ENCODE measurements at places on chromosomes 12 and 14. TPM values are rescaled to one million over a fixed set of nuclear protein-coding genes. Genes with fewer than 3 reads are reported as not detected.

GRCh38 chr14:35164849-35165248, 42.5 kb downstream of the PRORP start:
- no peak overlapping the region for H3K4me3 ChIP-seq
- no peak for DNase-seq
- peaks cover 16% of the 10 kb centered on the region for H3K36me3 ChIP-seq
- no peaks in the 10 kb centered on the region for H3K27me3 ChIP-seq
- H3K27ac ChIP-seq = no peak overlapping the region
- H3K4me1 ChIP-seq = peaks cover 3% of the 10 kb centered on the region

DNA sequence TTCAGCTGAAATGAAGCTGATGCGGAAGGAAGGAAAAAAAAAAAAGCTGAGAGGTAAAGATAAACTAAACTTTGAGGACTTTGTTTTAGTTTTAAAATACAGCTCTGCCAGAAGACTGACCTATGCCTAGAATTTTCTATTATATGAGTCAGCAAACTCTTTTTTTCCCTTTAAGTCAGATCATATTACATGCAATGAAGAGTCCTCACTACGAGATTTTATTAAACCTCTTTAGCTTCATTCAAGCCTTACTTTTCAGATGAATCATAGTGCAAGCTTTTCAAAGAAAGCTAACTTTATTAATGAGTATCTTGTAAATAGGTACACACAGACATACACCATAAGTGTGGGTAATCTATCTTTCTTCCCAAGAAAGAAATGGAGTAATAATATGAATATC, 57.8 kb upstream of the FSCB start:
- DNase-seq = no peak
- no peaks in the 10 kb centered on the region for H3K36me3 ChIP-seq
- H3K27me3 ChIP-seq = no peaks in the 10 kb centered on the region
- no peak overlapping the region for H3K27ac ChIP-seq

- no peaks in the 10 kb centered on the region for H3K36me3 ChIP-seq
- no peak overlapping the region for H3K27ac ChIP-seq
- H3K4me3 ChIP-seq = no peak overlapping the region
- no peaks in the 10 kb centered on the region for H3K27me3 ChIP-seq
- DNase-seq = no peak
These were observed 36.3 kb upstream of the PLXNC1 start for GRCh38 chr12:94112121-94112520.

DNA sequence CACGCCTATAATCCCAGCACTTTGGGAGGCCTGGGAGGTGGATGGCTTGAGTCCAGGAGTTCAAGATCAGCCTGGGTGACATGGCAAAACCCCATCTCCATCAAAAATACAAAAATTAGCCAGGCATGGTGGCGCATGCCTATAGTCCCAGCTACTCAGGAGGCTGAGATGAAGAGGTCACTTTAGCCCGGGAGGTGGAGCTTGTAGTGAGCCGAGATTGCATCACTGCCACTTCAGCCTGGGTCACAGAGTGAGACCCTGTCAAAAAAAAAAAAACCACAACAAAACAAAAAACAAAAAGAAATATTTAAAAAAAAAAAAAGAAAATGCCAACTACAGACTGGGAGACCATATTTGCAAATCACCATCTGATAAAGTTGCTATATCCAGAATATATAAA, 17.5 kb downstream of the WDR89 start:
- peaks cover 11% of the 10 kb centered on the region for H3K4me1 ChIP-seq
- peaks cover 28% of the 10 kb centered on the region for H3K36me3 ChIP-seq
- H3K27ac ChIP-seq = no peak overlapping the region
- H3K27me3 ChIP-seq = no peaks in the 10 kb centered on the region
- no peak for DNase-seq
- no peak overlapping the region for H3K4me3 ChIP-seq

- no peaks in the 10 kb centered on the region for H3K27me3 ChIP-seq
- no peaks in the 10 kb centered on the region for H3K4me1 ChIP-seq
- no peak overlapping the region for H3K27ac ChIP-seq
- no peak for DNase-seq
These were observed 62.6 kb upstream of the IGF1 start for GRCh38 chr12:102542816-102543440.

DNA sequence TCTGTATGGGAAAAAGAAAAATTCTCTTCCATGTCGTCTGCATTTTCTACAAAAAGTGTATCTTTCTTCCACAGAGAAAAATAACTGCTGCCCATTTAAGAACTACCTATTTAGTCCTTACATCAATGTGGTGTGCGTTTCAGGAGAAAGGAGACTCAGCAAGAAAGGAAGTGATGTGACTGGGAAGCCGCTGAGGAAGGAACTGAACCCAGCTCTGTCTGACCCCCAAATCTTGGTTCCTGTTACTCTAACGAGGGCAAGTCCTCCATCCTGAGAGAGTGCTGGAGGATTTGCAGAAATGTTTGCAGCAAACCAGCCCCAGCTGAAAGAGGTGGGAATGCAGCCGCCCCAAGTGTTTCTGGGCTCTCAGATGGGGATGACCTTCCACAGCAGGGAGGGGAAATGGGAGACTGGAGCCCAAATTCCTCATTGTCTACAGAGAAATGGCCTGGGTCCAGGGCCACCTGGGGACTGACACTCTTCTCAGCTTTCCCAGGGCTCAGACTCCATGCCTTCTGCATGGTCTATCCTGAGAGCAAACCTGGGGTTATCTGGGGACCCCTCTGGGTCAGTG, 6.7 kb upstream of the MLEC start:
- no peaks in the 10 kb centered on the region for H3K36me3 ChIP-seq
- H3K27ac ChIP-seq = no peak overlapping the region
- no peak overlapping the region for H3K4me3 ChIP-seq
- no peaks in the 10 kb centered on the region for H3K27me3 ChIP-seq
- H3K4me1 ChIP-seq = peaks cover 12% of the 10 kb centered on the region

- DNase-seq = no peak
- H3K4me1 ChIP-seq = peaks cover 4% of the 10 kb centered on the region
- no peak overlapping the region for H3K27ac ChIP-seq
- no peaks in the 10 kb centered on the region for H3K27me3 ChIP-seq
These were observed 53.0 kb downstream of the IFNG-AS1 start for GRCh38 chr12:68042212-68042699.

DNA sequence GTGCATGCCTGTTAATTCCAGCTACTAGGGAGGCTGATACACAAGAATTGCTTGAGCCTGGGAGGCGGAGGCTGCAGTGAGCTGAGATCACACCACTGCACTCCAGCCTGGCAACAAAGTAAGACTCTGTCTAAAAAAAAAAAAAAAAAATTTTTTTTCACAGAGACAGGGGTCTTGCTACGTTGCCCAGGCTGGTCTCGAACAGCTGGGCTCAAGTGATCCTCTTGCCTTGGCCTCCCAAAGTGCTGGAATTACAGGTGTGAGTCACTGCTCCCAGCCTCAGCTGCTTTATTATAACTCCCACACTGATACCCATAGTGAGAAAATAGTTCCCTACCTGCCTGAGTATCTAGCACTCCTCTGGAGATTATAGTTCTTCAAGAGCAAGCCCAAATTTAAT, 11.2 kb downstream of the HAUS4 start:
- peaks cover 21% of the 10 kb centered on the region for H3K36me3 ChIP-seq
- H3K4me3 ChIP-seq = no peak overlapping the region
- H3K27ac ChIP-seq = no peak overlapping the region
- no peaks in the 10 kb centered on the region for H3K27me3 ChIP-seq
- H3K4me1 ChIP-seq = no peaks in the 10 kb centered on the region
- no peak for DNase-seq

- DNase-seq = no peak
- no peaks in the 10 kb centered on the region for H3K4me1 ChIP-seq
- H3K36me3 ChIP-seq = no peaks in the 10 kb centered on the region
- no peaks in the 10 kb centered on the region for H3K27me3 ChIP-seq
- H3K27ac ChIP-seq = no peak overlapping the region
These were observed 143.5 kb downstream of the PAX9 start for GRCh38 chr14:36805131-36805559.

DNA sequence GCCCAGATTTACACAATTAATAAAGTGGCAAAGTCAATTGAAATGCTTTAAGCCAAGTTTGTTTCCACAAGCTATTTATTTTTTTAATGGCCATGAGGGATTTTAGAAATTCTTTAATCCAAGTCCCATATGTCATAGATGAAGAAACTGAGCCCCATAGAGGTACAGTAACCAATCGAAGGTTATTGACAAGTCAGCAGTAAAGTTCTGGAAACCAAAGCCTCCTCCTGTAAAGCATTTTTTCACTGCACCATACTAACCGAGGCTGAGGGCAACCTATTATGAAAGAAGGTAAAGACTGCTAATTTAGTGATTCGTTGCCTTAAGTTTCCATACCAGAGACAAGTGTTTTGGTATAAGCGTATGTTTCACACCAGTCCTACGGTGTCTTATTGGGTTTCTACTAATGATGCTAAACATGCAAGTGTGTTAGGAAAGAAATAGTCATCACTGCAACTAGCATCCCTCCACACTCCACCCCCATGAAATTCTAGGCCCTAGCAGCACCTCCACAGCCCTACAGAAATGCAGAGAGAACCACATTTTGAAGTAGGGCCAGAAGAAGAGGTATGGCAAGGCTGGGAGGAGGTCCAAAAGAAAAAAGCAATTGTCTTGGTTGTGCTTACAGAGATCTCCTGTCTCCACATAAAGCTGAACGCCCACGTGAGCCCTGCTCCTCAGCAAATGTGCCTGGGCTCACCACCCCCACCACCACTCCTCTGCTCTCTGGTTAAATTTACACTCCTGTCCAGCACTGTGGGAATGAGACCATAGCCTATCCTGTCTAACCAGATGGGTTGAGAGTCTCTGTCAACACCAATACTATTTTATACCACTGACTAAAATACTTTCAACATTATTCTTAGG, 271.1 kb upstream of the G2E3 start:
- no peak overlapping the region for H3K4me3 ChIP-seq
- H3K27me3 ChIP-seq = no peaks in the 10 kb centered on the region
- no peak for DNase-seq
- H3K4me1 ChIP-seq = no peaks in the 10 kb centered on the region
- no peaks in the 10 kb centered on the region for H3K36me3 ChIP-seq

GRCh38 chr14:46325777-46326176, 325.8 kb downstream of the RPL10L start:
- no peak for DNase-seq
- no peak overlapping the region for H3K27ac ChIP-seq
- no peaks in the 10 kb centered on the region for H3K36me3 ChIP-seq
- no peak overlapping the region for H3K4me3 ChIP-seq
- H3K27me3 ChIP-seq = no peaks in the 10 kb centered on the region

DNA sequence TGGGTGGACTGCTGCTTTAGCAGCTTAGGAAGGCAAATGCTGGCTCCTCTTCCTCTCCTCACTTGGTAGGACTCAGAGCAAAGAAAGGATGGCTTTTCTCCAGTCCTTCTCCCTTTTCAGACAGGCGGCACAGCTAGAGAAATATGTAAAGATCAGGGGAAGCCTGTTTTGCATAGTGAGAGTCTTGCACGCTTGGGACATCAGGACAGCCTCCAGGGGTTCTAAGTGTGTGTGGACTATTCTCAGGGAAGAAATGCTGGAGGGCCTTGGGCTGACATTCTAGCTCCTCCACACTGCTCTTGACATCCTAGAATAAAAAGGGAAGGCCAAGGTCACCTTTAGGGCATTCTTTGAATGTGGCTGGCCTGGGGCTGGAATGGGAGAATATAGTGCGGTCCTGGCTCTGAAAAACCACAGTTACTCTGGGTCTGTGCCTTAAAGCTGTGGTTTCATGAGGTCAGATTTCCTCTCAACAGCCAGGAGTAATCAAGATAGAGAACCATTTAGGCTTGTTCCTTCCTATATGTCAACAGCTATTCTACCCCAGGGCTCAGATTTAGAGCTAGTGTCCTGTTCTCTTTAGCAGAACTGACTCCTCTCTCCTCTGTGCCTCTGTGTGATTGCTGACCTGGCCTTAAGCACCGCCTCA, 24.3 kb downstream of the CMA1 start:
- DNase-seq = no peak
- H3K36me3 ChIP-seq = no peaks in the 10 kb centered on the region
- peaks cover 14% of the 10 kb centered on the region for H3K4me1 ChIP-seq

- no peaks in the 10 kb centered on the region for H3K27me3 ChIP-seq
- no peaks in the 10 kb centered on the region for H3K36me3 ChIP-seq
- no peaks in the 10 kb centered on the region for H3K4me1 ChIP-seq
- H3K27ac ChIP-seq = no peak overlapping the region
- no peak overlapping the region for H3K4me3 ChIP-seq
- no peak for DNase-seq
These were observed 159.8 kb downstream of the CPNE8 start for GRCh38 chr12:38745601-38746000.

- no peak overlapping the region for H3K4me3 ChIP-seq
- H3K27me3 ChIP-seq = peaks cover 5% of the 10 kb centered on the region
- H3K27ac ChIP-seq = no peak overlapping the region
- no peaks in the 10 kb centered on the region for H3K36me3 ChIP-seq
- H3K4me1 ChIP-seq = no peaks in the 10 kb centered on the region
- DNase-seq = no peak
These were observed 90.0 kb downstream of the SINHCAF start for GRCh38 chr12:31235868-31236395.

GRCh38 chr12:70876952-70877351, 43.6 kb downstream of the PTPRR start:
- H3K4me1 ChIP-seq = no peaks in the 10 kb centered on the region
- no peaks in the 10 kb centered on the region for H3K36me3 ChIP-seq
- no peaks in the 10 kb centered on the region for H3K27me3 ChIP-seq
- DNase-seq = no peak
- H3K4me3 ChIP-seq = no peak overlapping the region
- no peak overlapping the region for H3K27ac ChIP-seq

GRCh38 chr14:94560291-94560665, 964 bp upstream of the SERPINA4 start:
- H3K4me1 ChIP-seq = no peaks in the 10 kb centered on the region
- no peak for DNase-seq
- no peak overlapping the region for H3K27ac ChIP-seq
- H3K4me3 ChIP-seq = no peak overlapping the region

The A2ML1 gene
- not detected for total RNA-seq

The PXN gene
- total RNA-seq = 229 TPM

The OAS1 gene
- total RNA-seq = 3.4 TPM

The EPYC gene
- not detected for total RNA-seq

The MYH6 gene
- not detected for total RNA-seq

The CCDC184 gene
- 0.92 TPM for total RNA-seq

The POTEG gene
- not detected for total RNA-seq

The DHRS1 gene
- total RNA-seq = 23.5 TPM

The SLC8A3 gene
- not detected for total RNA-seq

The CD4 gene
- total RNA-seq = 136 TPM

The ZDHHC22 gene
- total RNA-seq = not detected

The ITGA5 gene
- total RNA-seq = 143 TPM

The CD9 gene
- 0.66 TPM for total RNA-seq

The NXPH4 gene
- total RNA-seq = not detected

The SMIM41 gene
- total RNA-seq = not detected

The MYF6 gene
- total RNA-seq = not detected

All from CD4-positive, alpha-beta T cell (primary cell).